CD4-positive, alpha-beta T cell treated with Interleukin-15 for 4 hours (primary cell): ENCODE measurements at places on chromosomes 2 and 18.
A peak's percentile ranks its signal among the peaks of the same experiment; 100 is the strongest.

GRCh38 chr2:200373973-200374416 lies 67.5 kb downstream of the SPATS2L start:
- DNase-seq, result peak; percentile 63

DNA sequence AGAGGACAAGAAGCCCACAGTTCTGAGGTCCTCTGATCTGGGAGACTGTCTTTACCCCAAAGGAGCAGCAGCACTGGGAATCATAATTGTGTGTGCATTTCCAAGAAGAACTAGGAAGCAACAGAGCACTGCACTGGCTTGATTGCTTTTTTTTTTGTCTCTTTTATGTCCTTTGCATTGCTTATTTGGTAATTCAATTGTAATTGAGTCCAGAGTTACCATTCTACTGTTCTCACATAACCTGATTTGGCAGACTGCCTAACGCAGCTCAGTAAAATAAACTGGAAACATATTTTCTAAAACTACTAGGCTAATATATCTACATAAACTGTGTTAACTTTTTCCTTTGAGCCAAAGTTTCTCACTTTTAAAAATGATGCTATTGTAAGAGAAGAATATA lies 190.3 kb upstream of the SLC8A1 start:
- no peak for DNase-seq

DNA sequence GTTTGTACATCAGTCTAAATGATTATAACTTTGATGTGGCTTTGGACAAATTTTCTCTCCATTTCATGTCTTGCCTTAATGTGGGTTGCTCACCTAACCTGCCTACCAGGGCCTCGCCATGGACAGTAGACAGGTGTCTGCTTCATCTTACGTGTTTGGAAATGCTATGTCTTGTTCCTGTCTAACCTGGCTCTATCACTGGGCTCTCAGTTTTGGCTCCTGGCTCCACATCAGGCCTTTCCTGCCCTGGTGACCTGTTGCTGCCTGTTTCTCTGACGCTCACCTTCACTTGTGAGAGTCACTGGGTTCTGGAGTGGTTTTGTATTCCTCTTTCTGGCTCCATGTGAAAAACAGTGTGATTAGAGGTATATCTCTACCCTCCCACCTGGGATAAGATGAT lies 65.9 kb downstream of the PHLPP1 start:
- DNase-seq, result no peak

DNA sequence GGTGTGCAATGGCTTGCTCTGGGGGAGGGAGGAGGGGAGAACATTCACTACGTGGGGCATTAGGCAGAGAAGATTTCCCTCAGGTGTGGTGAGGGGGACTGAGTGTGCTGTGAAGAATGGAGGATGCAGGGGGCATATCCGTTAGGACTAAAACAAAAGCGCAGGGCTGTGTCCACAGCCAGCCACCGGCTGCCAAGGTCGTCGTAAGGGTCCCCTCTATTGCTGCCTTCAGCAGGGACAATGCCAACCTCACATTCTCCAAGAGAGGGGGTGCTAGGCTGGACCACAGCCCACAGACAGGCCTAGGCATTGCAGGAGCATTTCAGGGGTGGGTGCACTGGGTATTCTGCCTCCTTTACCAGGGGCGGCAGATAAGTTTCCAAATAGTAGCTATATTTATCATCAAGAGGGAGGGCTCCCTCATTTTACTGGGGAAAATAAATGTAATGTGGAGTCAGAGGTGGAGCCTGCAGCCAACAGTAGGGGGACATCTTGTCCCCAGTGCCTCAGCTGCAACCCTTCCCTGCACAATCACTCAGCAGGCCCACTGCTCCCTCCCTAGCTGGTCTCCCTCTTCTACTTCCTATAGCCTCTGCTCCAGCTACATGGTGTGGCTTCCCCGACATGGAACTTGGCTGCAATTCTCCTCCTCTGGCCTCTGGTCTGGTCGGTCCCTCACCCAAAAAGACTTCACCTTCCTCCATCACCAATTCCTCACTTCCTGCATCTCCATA lies 74.9 kb upstream of the OTOF start:
- DNase-seq, result no peak

DNA sequence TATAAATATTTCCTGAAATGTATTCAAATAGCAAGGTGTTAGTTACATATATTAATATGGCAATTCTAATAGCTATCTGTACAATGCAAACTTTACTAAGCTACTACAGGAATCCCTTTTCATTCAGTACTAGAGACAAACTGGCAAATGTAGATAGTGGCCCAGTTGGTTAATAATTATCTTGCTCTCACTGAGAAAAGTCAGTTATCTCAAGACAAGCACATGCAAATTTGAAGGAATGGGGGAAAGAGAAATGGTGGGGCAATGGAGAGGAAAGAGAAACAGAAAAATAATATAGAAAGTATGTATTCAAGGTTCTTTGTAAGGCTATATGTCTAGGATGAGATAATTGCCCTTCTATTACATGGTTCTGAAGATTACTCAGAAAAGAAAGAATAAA lies 280.0 kb downstream of the FIGN start:
- no peak for DNase-seq

DNA sequence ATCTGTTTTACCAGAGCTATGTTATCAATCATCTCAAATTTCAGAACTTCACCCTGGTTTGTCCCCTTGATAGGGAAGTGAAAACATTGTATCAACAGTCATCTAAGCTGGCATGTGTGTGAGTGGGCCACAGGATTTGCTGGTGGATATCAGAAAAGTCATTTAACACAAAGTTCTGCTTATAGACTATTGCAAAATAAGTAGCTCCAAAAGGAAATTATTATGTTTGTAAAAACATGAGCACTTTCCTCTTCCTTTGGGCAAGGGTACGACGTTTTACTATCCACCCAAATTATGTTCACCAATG lies 20.7 kb upstream of the COPS8 start:
- DNase-seq, result no peak

GRCh38 chr2:73269686-73270465 lies 14.4 kb downstream of the FBXO41 start:
- no peak for DNase-seq

DNA sequence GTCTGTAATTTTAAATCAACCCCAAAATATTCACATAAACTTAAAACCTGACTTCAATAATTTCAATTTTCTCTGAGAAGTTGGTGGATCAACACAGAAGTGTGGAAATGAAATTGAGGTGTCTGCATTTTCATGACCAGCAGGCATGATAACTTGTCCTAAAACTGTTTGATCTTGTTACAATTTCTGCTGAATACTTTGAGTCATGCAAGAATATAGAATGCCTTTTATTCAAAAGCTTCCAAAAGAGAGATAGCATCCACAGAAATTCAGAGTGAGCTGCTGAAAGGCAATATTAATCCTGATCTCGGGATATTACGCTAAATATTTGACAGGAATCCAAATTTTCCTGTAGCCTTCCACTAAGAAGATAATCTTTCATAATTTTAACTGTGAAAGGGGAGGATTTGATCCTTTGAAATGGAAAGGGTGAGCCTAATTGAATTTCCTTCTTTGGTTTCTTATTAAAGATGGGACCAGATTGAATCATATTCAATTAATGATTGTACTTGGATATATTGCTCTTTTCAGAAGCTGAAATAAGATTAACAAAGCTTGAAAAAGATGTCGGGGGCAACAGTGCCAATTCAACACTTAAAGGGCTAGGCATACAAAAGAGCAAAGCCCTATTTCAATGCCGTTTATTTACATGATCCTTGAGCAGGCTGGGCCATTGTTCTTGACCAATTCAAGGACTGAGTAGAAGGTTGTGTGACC lies 129.3 kb downstream of the NCKAP5 start:
- DNase-seq, result no peak

GRCh38 chr2:218746470-218746795 lies 35.5 kb upstream of the CYP27A1 start:
- no peak for DNase-seq
